Karpas-422 (cell line): ENCODE measurements at places on chromosomes 11 and 22. TPM values are rescaled to one million over a fixed set of nuclear protein-coding genes. Genes with fewer than 3 reads are reported as not detected.

GRCh38 chr22:43561415-43562178 lies 149.8 kb downstream of the MPPED1 start:
- no peaks in the 10 kb centered on the region for H3K27me3 ChIP-seq
- H3K27ac ChIP-seq, result no peak overlapping the region
- no peak overlapping the region for H3K4me3 ChIP-seq
- DNase-seq, result no peak
- no peaks in the 10 kb centered on the region for H3K4me1 ChIP-seq

- H3K27ac ChIP-seq, result no peak overlapping the region
- H3K4me1 ChIP-seq, result peaks cover 26% of the 10 kb centered on the region
- no peaks in the 10 kb centered on the region for H3K27me3 ChIP-seq
- H3K36me3 ChIP-seq, result no peaks in the 10 kb centered on the region
- no peak for DNase-seq
Measured at GRCh38 chr22:38758276-38758945, 2.6 kb upstream of the SUN2 start.

DNA sequence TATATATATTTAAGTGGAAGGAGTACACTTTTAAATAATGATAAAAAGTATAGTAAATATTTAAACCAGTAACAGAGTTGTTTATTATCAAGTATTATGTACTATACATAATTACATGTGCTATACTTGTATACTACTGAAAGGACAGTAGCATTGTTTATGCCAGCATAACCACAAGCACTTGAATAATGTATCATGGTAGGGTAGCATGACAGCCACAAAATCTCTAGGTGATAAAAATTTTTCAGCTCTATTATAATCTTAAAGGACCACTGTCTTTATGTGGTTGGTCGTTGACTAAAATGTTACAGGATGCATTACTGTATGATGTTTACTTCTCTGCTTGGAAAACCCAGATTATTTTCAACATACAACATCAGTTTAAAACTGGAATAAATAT lies 349.2 kb downstream of the CASP12 start:
- no peak overlapping the region for H3K27ac ChIP-seq
- H3K36me3 ChIP-seq, result no peaks in the 10 kb centered on the region
- H3K4me3 ChIP-seq, result no peak overlapping the region
- H3K4me1 ChIP-seq, result no peaks in the 10 kb centered on the region

PRSS23 gene
- total RNA-seq, result not detected in 2 replicates

- no peaks in the 10 kb centered on the region for H3K27me3 ChIP-seq
Measured at GRCh38 chr11:86695373-86695772, 23.0 kb upstream of the ME3 start.
